ENCODE measurements at places on chromosomes 1 and 21. TPM values are rescaled to one million over a fixed set of nuclear protein-coding genes. Genes with fewer than 3 reads are reported as not detected.

DNA sequence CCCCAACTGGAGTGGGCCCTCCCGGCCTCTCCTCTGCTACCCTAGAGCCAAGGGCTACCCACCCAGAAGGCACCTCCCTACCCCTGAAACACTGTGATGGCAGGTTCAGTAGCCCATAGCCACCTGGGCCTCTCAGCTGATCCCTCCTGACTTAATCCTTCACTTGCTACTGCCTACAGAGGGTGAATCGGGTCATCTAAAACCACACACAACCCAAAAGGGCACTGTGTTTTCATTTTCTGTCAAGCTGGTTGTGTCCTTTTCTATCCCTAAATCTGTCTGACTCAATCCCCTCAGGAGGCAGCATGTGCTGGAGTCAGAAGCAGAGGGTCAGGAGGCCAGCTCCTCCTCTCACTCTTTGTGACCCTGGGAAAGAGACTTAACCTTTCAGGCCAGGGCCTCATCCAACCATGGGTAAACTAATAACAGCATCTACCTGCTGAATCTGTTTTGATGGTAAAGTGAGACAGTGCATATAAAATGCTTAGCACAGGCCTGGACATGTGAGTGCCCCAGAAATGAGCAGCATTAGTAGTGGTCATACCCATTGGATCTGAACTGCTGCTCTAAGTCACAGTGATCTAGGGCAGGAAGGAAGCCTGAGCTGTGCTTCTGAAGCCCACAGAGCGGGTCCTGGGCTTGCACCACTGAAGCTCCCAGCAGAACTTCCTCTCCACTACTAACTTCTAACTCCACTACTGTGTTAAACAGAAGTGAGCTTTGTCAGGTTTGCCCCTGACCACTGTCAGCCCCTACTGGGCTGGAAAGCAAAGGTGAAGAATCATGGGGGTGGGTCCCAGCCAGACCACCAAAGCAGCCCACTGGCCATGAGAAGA is 11.0 kb downstream of the PMVK start:
- no peak for DNase-seq
- no peaks in the 10 kb centered on the region for H3K27me3 ChIP-seq
- H3K4me3 ChIP-seq: no peak overlapping the region
- peaks cover 4% of the 10 kb centered on the region for H3K4me1 ChIP-seq
- H3K36me3 ChIP-seq: no peaks in the 10 kb centered on the region

DNA sequence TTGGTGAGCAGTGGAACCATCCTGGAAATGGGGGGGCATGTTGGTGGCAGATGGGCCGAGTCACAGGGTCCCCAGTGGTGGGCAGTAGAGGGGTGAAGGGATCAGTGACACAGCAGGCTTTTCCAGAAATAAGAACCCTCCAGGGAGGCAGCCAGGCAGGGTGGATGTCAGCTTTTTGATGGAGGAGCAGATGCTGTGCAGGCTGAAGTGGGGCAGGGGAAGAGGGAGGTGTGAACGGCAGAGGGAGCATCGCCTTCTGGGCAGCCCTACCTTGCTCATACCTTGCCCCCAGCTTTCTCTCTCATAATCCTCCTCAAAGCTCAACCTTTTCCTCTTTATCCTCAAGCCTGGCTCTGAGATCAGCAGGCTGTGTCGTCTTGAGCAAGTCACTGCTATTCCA is 131.8 kb upstream of the IPO9 start:
- H3K27ac ChIP-seq: no peak overlapping the region
- H3K36me3 ChIP-seq: no peaks in the 10 kb centered on the region
- no peak for DNase-seq
- H3K27me3 ChIP-seq: no peaks in the 10 kb centered on the region
- peaks cover 18% of the 10 kb centered on the region for H3K4me1 ChIP-seq

- H3K36me3 ChIP-seq: no peaks in the 10 kb centered on the region
- H3K4me3 ChIP-seq: no peak overlapping the region
- H3K27me3 ChIP-seq: no peaks in the 10 kb centered on the region
- peaks cover 15% of the 10 kb centered on the region for H3K4me1 ChIP-seq
Observed at GRCh38 chr1:208217781-208218180, 26.4 kb downstream of the PLXNA2 start.

CDC20 gene
- 135 TPM for polyA plus RNA-seq

ITGB2 gene
- 27.4 TPM for polyA plus RNA-seq

GRCh38 chr21:42013931-42014330 is 3.8 kb upstream of the ZBTB21 start:
- H3K36me3 ChIP-seq: no peaks in the 10 kb centered on the region
- no peak overlapping the region for H3K27ac ChIP-seq
- H3K27me3 ChIP-seq: no peaks in the 10 kb centered on the region
- no peak for DNase-seq
- H3K4me1 ChIP-seq: peaks cover 6% of the 10 kb centered on the region

GRCh38 chr1:7705048-7705907 is 65.8 kb upstream of the VAMP3 start:
- no peaks in the 10 kb centered on the region for H3K27me3 ChIP-seq
- H3K27ac ChIP-seq: no peak overlapping the region
- no peaks in the 10 kb centered on the region for H3K36me3 ChIP-seq
- H3K4me1 ChIP-seq: no peaks in the 10 kb centered on the region
- peak; percentile 70 for DNase-seq

TMEM269 gene
- polyA plus RNA-seq: 3.5 TPM

CNR2 gene
- 0.20 TPM for polyA plus RNA-seq

DNA sequence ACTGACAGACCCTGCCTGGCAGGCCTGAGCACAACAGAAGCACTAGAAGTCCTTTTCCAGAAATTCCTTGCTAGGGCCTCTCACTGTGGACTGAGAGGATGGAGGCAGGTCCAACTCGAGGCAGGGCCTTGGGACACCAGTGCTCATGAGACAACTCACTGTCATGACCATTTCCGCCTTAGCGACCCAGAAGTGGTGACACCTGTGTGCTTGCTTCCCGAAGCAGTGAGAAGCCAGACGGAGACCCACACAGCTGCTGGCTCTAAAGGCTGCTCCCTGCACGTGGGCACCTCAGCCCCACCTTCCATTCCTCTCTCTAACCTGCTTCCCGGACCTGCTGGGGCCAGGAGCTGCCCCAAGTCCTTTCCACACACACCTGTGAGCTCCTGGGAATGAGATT is 33.0 kb downstream of the KCNC4 start:
- H3K27ac ChIP-seq: no peak overlapping the region
- no peak overlapping the region for H3K4me3 ChIP-seq
- H3K4me1 ChIP-seq: no peaks in the 10 kb centered on the region
- DNase-seq: no peak
- no peaks in the 10 kb centered on the region for H3K36me3 ChIP-seq

- no peaks in the 10 kb centered on the region for H3K27me3 ChIP-seq
- H3K4me3 ChIP-seq: no peak overlapping the region
- no peaks in the 10 kb centered on the region for H3K36me3 ChIP-seq
- H3K27ac ChIP-seq: no peak overlapping the region
- H3K4me1 ChIP-seq: no peaks in the 10 kb centered on the region
Observed at GRCh38 chr1:81006502-81006901, 794.2 kb upstream of the ADGRL2 start.

GRCh38 chr1:100543640-100544039 is 5.7 kb downstream of the GPR88 start:
- H3K36me3 ChIP-seq: no peaks in the 10 kb centered on the region
- H3K4me3 ChIP-seq: no peak overlapping the region
- H3K27me3 ChIP-seq: no peaks in the 10 kb centered on the region
- no peak overlapping the region for H3K27ac ChIP-seq
- H3K4me1 ChIP-seq: peaks cover 8% of the 10 kb centered on the region
- DNase-seq: no peak

DNA sequence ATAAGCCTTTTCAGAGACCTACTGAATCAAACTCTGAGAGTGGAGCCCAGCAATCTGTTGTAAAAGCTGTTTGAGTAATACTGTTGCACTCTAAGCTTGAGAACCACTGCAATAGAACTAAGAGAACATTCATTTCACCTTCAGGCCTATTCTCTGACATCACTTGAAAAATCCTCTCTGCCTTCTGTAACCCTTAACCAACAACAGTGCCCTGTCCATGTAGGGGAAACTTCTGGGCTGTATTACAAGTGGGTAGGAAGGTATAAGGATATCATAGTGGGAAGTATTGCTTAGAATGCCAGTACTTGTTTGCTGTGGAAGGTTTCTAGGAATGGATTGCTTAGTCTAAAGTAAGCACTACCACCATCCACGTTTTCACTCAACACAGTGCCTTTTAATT is 42.9 kb downstream of the SH3GLB1 start:
- no peak overlapping the region for H3K27ac ChIP-seq
- no peaks in the 10 kb centered on the region for H3K27me3 ChIP-seq
- no peak for DNase-seq
- no peaks in the 10 kb centered on the region for H3K36me3 ChIP-seq
- no peaks in the 10 kb centered on the region for H3K4me1 ChIP-seq
- no peak overlapping the region for H3K4me3 ChIP-seq

KIF2C gene
- 167 TPM for polyA plus RNA-seq

GRCh38 chr1:88774151-88774556 is 90.1 kb downstream of the PKN2 start:
- no peaks in the 10 kb centered on the region for H3K36me3 ChIP-seq
- H3K4me3 ChIP-seq: no peak overlapping the region
- no peak overlapping the region for H3K27ac ChIP-seq
- no peak for DNase-seq
- H3K27me3 ChIP-seq: no peaks in the 10 kb centered on the region
- no peaks in the 10 kb centered on the region for H3K4me1 ChIP-seq

- no peaks in the 10 kb centered on the region for H3K4me1 ChIP-seq
- H3K4me3 ChIP-seq: no peak overlapping the region
- H3K27ac ChIP-seq: no peak overlapping the region
- no peaks in the 10 kb centered on the region for H3K27me3 ChIP-seq
- no peak for DNase-seq
- no peaks in the 10 kb centered on the region for H3K36me3 ChIP-seq
Observed at GRCh38 chr1:197234581-197234980, 33.5 kb upstream of the CRB1 start.

FAM167B gene
- 1.6 TPM for polyA plus RNA-seq

CD1D gene
- polyA plus RNA-seq: 6.6 TPM

DNA sequence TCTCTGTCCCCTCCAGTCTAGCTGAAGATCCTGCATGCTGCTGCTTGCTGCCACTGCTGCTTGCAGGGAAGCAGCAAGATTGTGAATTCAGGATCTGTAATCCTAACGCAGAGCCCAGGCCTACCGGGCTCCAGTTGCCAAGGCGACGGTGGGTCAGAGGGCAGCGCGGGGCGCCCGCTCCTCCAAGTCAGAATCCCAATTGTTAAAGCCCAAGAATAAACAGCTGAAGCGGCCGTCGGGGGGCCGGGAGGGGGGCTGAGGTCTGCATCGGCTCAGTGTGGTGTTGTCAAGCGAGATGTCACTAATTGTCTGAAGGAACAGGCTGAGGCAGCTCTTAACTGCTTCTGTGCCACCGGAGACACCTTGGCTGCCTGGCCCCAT is 36.8 kb downstream of the AHDC1 start:
- no peaks in the 10 kb centered on the region for H3K27me3 ChIP-seq
- H3K27ac ChIP-seq: peak overlapping the region; percentile 46
- no peak overlapping the region for H3K4me3 ChIP-seq

GRCh38 chr1:116902723-116903383 is 6.9 kb upstream of the PTGFRN start:
- H3K4me3 ChIP-seq: no peak overlapping the region
- no peaks in the 10 kb centered on the region for H3K27me3 ChIP-seq
- H3K27ac ChIP-seq: no peak overlapping the region
- no peaks in the 10 kb centered on the region for H3K4me1 ChIP-seq
- DNase-seq: no peak
- H3K36me3 ChIP-seq: no peaks in the 10 kb centered on the region

DNA sequence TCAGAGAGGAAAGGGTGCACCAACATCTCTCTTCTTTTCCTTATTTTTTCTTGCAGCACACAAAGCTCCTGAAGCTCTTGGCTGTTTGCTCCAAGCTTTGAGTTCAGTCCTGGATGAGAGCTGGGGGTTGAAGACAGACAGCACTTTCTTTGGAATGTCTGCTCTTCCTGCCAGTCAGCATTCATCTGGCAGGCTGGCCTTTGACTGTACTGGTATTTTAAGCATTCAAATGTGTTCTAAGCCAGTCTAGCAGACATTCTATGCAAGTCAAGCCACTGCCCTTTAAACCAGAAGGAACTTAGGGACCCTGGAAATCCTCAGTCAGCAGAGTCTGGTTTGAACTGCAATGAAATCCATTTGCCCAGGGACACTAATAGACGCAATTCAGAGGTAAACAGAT is 45.0 kb downstream of the XCL1 start:
- H3K27ac ChIP-seq: no peak overlapping the region
- no peaks in the 10 kb centered on the region for H3K27me3 ChIP-seq
- no peak for DNase-seq
- no peak overlapping the region for H3K4me3 ChIP-seq
- no peaks in the 10 kb centered on the region for H3K4me1 ChIP-seq

GREM2 gene
- polyA plus RNA-seq: 1.8 TPM

CROCC gene
- 18.8 TPM for polyA plus RNA-seq

SLC27A3 gene
- polyA plus RNA-seq: 83.3 TPM

CCDC24 gene
- 64.9 TPM for polyA plus RNA-seq

DNA sequence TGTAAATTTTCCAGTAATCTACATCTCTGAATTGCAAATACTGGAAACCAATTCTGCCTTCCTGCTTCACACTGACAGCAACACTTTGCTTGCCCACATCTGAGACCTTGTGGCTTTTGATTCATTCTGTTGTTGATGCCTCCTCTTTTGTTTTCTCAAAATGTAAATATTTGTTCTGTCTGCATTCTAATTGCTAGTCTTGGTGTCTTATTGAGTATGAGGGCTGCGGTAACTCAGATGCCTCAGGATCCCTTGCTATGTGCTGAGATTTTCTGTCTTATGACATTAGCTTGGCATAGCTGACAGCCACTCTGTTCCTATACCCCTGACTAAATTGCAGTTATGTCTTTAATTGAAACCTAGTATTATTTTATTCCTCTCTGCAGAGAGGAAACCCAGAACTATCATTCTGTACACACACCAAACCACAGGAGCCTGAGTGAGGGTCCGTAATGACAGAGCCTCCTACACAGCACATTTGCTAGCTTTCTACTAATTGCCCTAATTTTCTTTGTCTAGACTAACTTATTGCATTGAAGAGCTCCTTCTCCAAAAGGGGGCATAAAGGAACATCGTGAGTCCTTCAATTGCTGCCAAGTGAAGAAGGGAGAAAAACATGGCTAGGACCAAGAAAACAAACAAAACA is 72.1 kb downstream of the GREM2 start:
- no peak for DNase-seq
- no peaks in the 10 kb centered on the region for H3K36me3 ChIP-seq
- H3K4me1 ChIP-seq: no peaks in the 10 kb centered on the region
- H3K27me3 ChIP-seq: no peaks in the 10 kb centered on the region

TAS1R1 gene
- polyA plus RNA-seq: 5.1 TPM
